ENCODE measurements at places on chromosomes 1 and 21.

DNA sequence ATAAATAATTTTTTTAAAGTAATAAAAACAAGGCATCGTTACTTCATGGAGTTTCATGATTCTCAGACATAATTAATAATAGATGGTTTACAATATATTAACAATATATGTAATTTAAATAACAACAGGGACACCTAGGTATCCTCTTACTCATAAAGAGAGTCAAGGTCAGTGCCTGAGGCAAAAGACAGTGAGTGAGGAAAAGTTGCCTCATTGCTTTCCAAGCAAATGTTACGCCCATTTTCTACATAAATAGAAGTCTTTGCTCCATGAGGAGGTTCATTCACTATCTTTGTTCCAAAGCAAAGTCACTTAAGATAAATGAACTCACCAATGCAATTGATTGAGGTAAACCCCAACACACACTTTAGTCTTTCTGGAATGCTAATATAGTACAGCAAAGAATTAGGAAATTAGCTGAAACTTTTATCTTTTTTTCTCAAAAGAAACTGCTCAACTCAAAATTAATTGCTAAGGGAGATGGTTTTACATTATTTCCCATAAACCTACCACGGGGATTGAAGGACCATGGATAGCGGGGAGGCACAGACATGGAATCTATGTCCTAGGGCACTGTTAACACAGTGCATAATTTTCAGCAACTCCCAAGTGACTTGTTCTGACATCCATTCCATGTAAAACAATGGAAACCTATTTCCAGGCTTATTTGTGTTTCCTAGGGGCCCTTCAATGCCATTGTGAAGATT, 19.6 kb downstream of the BCL9 start:
- no peak for DNase-seq

GRCh38 chr1:29677028-29678024, 441.0 kb downstream of the PTPRU start:
- no peak for DNase-seq

DNA sequence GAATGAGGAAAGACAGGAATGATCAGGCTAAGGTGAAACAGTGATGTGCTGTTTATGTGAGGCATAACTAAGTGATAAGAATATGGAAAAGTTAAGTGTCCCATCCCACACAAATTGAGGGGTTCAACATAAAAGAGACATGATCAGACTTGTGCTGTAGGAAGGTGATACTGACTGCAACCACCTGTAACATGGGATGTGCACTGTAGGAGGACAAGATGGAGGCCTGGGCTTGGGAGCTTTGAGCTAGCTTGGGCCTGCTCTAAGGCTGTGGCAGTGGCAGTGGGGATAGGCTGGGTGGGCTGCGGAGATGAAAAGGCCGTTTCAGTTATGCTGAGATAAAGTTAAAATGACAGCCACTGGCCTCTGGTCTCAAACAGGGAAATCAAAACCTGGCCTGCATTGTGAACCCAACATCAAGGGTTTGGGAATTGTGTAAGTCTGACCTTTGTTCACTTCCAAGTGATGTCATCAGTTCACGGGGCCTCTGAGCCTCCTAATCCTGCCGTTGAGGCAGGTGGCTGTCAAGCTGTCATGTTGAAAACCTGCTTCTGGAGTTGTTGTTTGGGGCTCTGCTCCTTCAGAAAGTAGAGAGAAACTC, 61.2 kb upstream of the TENT5C start:
- DNase-seq, result no peak

DNA sequence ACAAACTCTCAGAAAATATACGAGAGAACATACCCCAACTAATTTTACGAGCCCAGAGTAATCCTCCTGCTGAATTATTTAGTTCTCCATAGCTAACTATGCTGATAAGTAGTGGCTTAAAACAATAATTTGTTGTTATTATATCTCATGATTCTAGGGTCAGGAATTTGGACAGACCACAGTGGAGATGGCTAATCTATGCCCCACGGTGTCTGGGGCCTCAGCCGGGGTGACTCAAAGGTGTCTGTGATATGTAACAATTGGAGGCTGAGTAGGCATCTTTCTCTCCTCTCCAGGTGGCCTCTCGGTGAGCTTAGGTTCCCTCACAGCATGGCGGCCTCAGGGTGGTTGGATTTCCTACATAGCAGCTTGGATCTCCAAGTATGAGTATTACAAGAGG, 35.4 kb upstream of the FOXO6 start:
- no peak for DNase-seq

DNA sequence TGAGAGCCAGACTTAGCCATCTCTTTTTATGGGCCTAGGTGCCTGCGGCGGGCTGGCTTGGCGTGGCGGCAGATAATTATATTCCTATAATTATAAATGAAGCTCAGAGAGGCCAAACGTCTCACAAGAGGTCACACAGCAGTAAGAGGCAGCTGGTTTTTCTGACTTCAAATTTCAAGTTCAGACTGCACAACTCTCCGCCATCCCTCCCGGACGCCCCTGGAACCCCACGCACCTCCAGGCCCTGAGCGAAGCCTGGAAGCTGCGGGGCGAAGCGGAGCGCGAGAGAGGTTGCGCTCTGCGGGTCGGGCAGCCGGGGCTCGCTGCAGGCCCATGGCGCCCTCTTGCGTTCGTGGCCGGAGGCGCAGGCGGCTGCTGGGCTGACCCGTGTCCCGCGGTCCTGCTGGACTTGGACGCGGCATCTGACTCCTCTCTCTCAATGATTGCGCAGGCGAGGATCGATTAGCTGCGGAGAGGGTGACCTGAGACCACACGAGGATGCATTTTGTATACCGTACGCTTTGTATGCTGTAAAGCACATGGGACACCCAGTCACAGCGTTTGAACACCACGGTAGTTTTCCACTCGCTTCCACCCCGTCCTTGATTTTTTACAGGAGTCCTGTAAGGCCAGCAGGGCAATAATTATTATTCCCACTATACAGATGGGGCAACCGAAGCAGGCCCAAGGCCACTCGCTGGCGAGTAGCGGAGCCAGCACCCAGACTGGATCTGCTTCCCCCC, 272.7 kb downstream of the FOXD2 start:
- peak; percentile 95 for DNase-seq

DNA sequence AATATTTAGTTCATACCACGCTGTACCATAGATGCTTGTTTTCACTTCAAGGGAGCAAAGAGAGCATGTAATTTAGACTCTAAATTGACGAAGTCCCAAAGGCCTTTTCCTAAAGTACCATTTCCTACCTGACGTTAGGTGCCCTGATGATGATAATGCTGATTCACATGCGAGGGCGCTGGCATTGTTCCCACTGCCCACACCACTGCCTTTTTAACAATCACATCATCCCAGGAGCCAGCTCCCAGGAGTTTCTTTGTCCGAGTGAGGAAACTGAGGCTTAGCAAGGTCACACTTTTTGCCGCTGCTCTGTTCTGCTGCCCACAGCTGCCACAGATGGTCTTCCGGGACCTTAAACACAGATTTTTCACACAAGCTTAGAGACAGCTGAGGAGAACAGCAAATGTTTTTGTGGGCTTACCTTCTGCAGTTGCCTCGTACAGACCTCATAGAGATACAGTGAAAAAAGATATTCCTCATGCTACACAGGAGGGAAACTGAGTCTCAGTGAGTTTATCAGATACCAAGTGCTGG, 69.4 kb downstream of the EVA1C start:
- no peak for DNase-seq

Data from GM20000 (cell line).